NCI-H146 (cell line): ENCODE measurements at places on chromosomes 3 and 15.

DNA sequence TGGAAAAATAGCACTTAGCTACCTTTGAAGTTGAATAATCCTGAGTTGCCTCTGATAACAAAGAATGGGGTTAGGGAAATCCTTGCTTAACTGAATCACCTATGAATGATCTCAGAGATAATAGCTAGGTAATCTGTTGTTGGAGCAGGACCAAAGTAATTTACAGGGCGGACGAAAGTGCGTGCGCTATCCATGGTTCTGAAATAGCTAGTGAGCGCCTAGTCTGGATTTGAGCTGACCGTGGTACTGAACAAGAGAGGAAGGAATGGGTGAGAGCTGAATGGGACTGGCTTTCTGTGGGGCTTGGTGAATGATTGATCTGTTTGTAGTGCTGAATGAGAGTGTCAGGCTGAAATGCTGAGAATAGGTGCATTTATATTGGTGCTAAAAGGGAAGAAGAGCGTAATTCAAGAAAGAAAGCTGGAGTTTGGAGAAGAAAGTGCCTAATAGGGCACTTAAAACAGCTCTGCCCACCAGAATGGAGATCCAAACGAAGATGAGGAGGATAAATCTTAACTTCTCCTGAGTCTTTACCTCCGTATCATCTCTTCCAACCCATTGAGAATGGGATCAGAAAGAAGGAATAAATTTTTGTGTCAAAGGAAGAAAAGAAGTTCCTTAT, 10.1 kb downstream of the SCN10A start:
- no peak for DNase-seq

DNA sequence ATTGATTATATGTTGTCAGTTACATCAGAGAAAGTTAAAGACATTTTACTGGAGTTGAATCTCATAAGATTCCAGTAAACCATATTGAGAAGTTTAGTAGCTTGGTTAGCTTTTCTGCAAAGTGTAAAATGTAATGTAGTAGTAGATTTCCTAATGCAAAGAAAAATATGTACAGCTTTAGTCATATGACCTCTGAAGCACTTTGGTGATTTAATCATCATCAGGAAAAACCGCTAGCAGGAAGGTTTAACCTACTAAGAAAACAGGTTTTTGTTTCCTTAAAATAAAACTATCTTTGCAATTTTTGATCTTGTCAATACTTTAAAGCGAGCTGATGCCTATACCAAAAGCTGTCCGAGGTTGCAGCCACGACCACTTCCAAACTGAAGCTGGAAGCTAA, 364.6 kb upstream of the ZNF385D start:
- no peak for DNase-seq

DNA sequence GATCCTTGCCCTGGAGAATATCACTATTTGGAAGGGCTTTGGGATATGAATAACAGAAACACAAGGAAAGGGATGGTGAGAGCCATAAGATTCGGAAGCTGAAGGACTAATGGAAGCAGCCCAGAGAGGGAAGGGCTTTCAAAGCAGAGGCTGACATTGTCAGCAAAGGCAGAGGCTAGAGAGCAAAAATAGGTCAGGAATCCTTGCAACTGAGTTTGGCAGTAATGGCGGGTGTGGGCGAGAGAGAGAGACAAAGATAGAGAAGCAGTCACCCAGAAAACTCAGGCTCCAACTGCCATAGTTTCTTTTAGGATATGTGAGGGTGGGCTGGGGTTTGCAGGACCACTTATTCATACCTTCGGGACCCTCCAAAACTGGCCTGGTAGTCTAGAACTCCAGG, 248.6 kb downstream of the OPA1 start:
- no peak for DNase-seq

GRCh38 chr15:82901114-82901805, 51.3 kb downstream of the HOMER2 start:
- DNase-seq: no peak

- no peak for DNase-seq
These were observed 63.5 kb upstream of the GOLGA8A start for GRCh38 chr15:34501131-34501530.

DNA sequence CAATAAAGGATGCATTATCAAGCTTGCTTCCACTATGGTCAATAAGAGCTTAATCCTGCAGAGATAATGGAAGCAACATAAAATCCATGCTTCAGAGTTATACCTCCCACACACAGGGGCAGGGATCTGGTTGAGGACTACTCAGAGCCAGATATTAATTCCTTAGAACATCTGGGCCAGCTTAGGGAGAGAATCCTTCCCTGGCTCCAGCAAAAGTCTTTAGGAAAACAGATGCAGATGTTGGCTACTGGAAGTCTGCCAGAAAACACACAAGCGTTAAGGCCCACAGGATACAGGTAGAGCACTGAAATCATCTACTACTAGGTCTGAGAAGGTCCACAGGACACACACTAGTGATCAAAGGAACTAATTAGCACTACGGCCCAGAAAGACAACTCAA, 25.2 kb downstream of the TMEM202 start:
- DNase-seq: no peak

DNA sequence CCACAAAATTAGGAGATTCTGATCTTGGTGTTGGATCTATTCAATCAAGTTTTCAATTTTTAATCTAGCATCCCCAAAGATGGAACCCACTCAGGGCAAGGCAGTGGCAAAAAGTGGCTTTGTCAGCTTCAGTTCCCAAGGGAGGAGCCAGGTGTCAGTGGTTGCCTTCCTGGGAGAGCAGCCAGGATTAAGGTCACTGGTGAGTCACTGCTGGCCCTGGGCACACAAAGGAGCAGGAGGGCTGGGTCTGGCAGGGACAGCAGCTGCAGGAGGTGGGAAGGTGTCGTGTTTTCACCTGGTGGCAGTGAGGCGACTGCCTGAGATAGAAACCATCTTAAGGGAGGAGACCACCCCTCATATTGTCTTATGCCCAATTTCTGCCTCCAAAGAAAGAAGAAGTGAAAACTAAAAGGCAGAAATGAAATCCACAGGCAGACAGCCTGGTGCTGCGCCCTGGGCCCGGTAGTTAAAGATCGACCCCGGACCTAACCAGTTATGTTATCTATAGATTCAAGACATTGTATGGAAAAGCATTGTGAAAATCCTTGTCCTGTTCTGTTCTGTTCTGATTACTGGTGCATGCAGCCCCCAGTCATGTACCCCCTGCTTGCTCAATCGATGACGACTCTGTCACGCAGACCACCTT, 5.9 kb upstream of the KLHL25 start:
- peak; percentile 84 for DNase-seq

DNA sequence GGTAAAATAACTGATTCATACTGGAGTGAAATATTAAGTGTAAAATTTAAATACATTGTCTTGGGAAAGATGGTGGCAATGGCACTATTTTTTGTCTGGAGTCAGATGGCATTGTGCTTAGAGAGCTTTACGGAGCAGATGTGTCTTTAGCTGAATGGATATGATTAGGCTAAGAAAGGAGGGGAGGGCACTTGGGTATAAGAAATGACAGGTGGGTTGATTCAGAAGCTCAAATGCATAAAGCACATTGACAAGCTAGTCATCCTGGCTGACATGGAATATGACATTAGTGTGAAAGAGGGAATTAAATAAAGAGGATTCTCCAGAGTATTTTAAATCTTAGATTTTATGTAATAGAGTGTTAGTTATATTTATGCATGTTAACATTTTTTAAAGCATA, 570.1 kb upstream of the CBLB start:
- DNase-seq: peak; percentile 73

- no peak for DNase-seq
These were observed 53.6 kb downstream of the LMCD1 start for GRCh38 chr3:8555113-8555661.

- DNase-seq: no peak
These were observed 774.8 kb upstream of the EPHA6 start for GRCh38 chr3:96039632-96040031.

DNA sequence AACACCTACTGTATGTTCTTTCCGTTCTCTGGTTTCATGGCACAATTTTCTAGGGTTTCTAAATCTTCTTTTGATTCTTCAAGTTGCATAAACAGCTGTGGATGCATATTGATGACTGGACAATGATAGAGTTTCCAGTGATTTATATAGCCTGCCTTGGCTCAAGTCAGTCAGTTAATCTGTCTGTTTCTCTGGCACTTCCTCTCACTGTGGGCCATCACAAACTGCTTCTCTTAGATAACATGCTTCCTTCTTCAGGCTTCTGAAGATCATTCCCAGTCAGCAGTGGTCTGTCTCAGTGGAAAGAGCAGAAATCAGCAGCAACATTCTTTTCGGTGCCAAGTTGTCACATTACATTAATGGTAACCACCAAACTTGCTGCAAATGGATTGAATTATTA, 207.2 kb downstream of the RYR3 start:
- no peak for DNase-seq

DNA sequence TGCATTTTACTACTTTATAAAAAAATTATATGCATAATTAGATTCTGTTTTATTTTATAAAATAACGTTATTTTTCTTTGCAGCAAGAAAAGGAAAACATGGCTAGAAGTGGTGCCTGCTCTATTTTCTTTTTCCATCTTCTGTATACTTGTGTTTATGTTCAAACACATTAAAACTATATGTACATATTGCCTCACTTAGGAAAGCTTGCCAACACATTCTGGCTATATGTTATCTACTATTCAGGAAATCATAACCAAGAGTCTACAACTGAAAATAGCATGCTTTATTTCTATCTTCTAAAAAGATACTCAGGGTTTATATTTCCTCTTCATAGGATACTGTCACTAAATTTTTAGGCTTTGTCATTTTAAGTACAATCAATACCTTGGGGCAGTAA, 90.2 kb upstream of the KCNMB2 start:
- DNase-seq: no peak

- no peak for DNase-seq
These were observed 94.9 kb downstream of the ST6GAL1 start for GRCh38 chr3:187025254-187025655.

GRCh38 chr15:76799760-76800159, 105.4 kb downstream of the SCAPER start:
- DNase-seq: no peak

DNA sequence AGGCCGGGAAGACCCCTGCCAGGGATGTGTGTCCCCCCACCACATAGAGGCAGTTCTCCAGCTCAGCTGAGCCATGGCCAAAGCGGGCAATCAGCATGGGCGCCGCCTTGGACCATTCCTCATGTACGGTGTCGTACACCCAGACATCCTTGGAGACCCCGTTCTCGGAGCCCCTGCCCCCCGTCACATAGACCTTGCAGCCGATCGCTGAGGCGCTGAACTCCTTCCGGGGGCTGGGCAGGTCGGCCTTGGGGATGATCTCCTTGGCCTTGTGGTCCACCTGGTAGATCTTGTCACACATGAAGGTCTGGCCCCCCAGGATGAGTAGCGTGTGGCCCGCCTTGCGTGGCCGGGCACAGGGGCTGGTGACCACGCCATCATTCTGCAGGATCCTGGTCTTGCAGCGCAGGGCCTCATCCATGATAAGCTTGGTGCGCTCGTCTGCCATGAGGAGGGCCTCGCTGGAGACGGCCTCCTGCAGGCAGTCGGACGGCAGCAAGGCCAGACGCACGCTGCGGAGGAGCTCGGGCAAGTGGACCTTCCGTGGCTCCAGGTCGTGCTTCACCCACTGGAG, 26.0 kb downstream of the KLHL25 start:
- no peak for DNase-seq

DNA sequence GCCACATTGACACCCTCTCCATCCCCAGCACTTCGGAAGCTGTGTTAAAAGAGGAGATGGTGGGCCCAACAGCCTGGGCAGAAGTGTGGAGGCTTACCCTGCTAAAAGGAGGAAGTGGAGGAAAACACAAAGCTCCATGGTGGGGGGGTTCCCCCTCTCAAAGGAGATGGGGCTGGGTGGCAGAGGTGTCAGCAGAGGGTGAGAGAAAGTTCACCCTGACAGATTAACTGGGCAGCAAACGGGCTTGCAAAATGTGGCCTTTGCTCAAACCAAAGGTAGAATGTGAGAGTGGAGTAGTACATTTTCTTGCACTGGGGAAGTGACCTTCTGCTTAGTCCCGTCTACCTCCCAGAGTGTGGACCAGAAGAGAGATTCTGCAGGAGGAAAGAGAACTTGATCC, 44.7 kb downstream of the MYO1E start:
- no peak for DNase-seq

DNA sequence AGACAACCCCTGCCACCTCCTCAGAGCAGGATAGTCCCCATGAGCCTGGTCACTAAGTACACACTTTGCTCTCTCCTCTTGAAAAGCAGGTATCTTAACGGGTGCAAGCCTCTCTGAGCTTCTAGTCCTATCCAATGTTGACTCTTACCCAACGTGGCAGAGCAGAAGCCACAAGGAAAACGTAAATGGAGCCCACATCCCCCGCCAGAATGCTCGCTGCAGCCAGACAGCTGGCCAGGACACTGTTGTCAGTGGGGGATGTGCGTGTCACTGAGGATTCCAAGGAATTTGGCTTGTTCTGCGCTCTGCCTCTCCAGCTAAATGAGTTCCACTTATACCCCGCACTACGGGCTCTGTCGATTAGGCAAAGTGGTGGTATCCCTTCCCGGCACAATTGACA, 67.8 kb upstream of the IGF1R start:
- no peak for DNase-seq

DNA sequence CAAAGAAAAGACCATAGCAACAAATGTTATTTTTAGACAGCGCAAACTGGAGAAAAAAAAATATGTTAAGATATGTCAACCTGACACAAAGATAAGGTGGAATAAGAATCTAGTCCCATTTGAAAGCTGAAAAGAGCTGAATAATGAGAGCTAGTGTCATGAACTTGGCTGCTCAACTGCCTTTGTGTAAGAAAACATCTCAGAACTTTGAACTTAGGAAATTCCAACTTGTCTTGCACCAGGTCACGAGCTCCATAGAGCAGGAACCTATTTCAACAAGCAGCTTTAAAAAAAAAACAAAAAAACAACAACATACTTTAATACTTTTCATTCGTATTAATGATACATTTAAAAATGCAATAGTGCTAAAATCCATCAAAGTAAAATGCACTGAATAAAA, 79.5 kb downstream of the ZNF280D start:
- DNase-seq: no peak
